ENCODE measurements at places on chromosomes 2 and 18.

DNA sequence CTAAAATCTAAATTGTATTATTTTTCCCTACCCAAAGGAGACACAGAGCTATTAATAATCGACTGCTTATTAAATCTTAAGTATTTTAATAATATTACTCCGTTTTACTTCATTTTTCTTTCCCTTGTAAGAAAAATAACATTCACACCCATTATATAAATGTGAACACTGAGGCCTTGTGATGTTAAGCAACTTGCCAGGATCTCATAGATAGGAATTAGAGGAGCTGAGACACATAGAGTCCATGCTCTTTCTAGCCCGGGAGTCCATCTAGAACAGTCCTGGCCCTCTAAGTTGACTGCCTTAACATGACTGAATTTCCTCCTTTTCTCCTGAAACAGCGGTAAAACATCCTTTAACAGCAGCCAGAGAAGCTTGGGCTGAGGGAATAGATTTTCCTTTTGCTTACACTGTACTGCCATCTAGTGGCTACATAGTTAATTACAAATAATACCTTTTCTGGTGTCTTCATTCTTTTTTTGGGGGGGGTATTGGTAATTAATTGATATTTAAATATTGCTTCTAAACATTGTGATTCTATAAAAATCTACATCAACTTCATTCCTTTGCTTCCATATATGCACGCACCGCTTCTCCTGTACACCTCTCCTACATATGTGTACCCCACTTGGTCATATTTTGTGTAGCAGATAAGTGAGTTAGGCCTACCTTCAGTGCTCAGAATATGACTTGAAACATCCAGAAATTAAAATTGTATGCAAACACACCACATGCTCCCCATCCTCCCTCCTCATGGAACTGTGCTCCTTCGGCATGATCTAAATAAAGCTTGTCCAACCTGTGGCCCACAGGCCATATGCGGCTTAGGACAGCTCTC, 125.8 kb upstream of the HNMT start:
- peak; percentile 54 for DNase-seq

DNA sequence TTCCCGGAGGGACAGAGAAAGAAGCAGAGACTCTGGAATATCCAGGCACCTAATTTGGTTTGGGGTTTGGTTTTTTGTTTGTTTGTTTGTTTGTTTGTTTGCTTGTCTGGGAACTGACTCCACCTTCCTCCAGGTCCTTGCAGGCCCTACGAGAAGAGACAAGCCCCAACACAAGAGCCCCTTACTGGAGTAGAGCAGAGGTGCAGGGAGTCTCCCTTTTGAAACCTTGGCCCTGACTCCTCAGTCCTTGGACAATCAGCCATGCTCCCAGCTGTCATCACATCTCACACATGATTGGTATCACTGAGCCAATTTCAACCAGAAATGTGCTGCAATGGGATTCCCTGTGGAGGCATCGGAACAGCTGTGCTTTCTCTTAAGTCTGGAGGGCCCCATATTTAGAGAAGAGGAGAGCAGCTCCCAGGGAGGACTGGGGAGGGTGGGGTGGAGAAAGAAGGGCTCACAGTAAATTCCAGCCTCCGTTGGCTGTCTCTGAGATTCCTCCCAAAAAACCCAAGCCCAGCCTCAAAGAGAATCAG, 279.9 kb upstream of the NCKAP5 start:
- no peak for DNase-seq

- DNase-seq = peak; percentile 31
Measured at GRCh38 chr2:98654699-98655495, 46.5 kb downstream of the UNC50 start.

GRCh38 chr2:1662606-1663180, 81.6 kb downstream of the PXDN start:
- no peak for DNase-seq

DNA sequence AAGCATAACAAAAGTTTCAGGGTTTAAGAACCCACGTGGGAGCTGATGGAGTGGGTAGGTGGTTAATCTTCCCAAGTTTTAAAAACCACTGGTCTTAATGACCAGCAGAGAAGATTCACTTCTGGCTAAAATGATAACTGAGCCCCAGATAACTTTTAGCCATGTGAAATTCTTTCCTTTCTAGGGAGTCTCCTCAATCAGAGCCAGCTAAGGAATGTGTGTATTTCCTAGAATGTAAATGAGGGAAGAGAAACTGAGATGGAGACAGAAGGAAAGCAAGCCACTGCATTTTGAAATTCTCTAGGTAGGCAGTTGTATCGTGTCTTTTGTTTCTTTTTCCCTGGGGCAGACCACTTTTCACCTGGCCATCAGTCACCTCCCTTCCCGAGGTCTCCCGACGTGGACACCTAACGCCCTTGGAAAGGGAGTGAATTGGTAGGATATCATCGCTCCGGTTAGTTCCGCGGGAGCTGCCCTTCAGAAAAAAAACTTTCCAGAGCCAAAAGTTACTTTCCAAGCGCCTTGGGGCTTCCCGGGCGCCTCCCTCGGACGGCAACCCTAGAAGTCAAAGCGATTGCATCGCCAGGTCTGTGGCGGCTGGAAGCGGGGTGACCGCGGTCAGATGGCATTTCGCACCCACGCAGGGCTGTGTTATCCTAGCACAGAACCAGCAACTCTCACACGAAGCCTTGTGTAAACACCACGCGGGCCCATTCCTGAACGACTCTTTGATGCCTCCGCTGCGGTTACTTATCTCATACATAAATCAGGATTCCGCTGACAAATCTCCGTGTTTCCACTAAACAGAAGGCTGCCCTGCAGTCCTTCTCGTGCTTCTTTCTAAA, 1.3 kb downstream of the COLEC12 start:
- no peak for DNase-seq
